ENCODE measurements at places on chromosomes 3 and 15.

DNA sequence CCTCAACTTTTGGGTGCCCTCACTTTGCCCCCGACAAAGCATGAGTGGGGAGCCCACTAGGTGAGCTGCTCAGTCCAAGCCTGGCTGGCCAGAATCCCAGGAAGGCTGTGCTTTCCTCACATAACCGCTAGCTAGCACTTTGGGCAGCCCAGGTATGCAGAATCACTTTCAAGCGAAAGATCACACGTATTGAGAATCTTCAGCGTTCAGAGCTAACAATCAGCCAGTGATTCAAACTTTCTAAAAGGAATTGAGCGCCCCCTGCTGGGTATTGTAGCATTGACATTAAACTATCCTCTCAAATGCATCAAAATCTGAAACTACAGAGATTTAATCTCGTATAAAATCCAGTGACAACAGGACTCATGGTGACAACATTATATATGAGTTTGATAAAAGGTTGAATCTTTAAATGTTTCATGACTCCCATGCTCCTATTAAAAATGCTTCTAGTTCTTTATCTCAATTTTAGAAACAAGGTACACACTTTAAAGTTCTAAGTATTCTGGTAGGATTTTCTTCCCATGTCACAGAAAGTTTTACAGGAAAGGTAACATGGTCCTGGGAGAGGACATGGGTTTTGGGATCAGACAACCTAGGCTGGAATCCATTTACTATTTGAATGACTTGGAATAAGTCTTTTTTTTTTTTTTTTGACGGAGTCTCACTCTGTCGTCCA lies 11.8 kb downstream of the ANAPC13 start:
- peak; percentile 66 for DNase-seq

- no peak for DNase-seq
These were observed at the start of gene ARGFX for GRCh38 chr3:121567649-121568048. Gene ARGFX, plus strand, starts transcription at chr3:121567949. Its CDS starts 2,765 bp downstream, at chr3:121570714.

GRCh38 chr3:17038141-17038540 lies 153.4 kb downstream of the PLCL2 start:
- no peak for DNase-seq

DNA sequence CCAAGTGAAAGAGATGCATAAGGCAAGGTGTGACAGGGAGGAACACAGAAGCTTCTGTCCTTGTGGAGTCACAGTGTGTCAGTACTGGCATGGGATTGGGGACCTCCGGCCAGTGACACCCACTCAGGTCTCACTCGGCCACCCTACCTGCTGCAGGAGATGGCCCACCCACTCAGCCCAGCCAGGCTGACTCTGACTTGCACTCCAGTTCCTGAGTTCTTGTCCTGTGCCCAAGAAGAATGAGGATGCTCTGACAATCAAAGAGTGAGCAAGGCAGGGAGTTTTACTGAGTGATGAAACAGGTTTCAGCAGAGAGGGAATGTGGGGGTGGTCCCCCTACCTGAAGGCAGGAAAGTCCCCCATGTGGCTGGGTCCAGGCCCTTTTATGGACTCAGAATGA lies 50.9 kb downstream of the PCNP start:
- DNase-seq: no peak

DNA sequence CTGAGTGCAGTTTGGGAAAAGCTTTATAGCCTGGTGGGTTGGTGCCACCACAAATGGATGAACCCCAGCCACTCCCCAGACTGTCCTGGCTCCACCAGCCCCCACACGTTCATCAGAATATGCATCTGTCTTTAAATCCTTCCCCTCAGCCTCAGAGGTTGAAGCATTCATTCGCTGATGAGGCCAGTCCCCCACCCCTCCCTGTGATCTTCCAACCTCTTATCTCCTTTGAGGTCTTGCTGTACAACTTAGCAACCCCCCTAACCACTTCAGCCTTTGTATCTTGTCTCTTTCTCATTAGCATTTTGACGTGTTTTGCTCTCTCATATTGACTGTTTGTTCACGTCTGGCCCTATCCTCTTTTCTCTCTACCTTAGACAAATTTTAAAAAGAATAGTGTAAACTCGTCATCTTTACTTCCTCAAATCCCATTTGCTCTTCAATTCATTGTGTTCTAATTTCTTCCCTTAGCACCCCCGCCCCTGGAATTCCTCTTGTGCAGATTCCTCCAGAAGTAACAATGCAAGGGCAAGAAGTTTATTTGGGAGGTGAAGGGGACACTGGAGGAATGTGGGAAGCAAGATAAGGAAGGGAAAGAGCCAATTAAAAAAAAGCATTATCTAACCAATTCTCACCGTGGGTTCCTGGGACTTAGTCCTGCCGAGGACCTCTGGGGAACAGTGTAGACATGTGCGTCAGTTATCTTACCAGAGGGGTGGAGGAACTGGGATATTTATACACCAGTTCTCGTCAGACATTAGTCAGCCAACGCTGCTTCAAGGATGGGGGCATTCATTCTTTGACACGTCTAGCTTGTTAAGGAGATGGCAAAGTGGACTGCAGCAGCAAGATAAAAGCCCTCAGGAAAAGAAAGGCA lies 38.6 kb downstream of the MOBP start:
- DNase-seq: no peak

DNA sequence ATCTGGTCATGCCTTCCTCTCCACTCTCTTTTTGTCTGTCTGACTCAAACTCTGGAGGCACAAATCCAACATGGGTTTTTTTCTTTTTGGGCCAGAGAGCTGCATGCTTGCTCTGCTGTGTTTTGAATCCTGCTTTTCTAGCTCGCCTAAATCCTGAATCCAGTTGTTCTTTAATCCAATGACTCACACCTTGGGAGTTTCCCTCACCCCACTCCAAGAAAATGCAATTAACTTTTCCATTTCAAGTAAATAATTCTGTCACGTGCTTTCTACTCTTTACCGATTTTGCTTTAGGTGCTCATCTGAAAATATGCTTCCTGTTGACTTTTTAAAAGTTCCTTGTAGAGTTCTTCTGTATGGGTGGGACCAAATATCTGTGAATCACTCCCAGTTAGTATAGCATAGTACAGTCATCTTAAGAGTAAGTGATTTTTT lies 47.6 kb downstream of the SLMAP start:
- no peak for DNase-seq

GRCh38 chr15:62125773-62126172 lies 39.3 kb downstream of the C2CD4B start:
- DNase-seq: no peak

GRCh38 chr3:25493246-25493645 lies 65.2 kb downstream of the RARB start:
- DNase-seq: no peak

DNA sequence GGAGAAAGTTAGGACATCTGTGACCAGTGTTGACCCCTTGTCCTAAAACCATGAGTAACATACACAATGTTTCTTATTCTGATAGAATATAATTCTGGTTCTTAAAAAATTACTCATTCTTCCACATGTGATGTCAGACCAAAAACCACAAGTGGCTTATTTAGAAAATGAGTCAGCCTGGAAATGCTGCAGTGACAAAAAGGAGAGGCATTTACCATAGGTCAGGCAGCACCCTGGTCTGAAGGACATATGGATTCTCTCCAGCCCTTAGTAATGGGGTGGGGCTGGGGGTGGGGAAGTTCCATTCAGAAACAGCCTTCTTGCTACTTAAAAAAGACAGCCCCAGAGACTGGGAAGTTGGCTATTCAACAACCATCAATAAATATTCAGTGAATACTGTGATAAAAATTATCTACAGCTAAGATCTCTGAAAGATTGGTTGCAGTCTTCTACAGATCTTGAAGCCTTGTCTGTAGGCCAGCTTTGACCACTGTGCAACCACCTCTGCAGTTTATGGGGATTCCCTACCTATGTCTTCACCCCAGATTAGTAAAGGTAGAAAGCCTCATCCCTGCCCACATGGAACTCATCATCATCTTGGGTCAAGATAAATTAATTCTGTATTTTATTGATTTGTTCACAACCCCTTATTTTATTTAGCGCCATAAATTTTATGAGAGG lies 34.9 kb upstream of the TIMP4 start:
- DNase-seq: no peak

- no peak for DNase-seq
These were observed 30.7 kb downstream of the EFL1 start for GRCh38 chr15:82231842-82232241.

- DNase-seq: no peak
These were observed 53.4 kb upstream of the PRICKLE2 start for GRCh38 chr3:64278625-64279024.

- no peak for DNase-seq
These were observed 10.2 kb downstream of the ATP10A start for GRCh38 chr15:25852661-25853524.
